ENCODE measurements at places on chromosomes 4 and X.
A peak's percentile ranks its signal among the peaks of the same experiment; 100 is the strongest.

GRCh38 chrX:120725874-120726273 is 96.0 kb upstream of the C1GALT1C1 start:
- no peak for DNase-seq

DNA sequence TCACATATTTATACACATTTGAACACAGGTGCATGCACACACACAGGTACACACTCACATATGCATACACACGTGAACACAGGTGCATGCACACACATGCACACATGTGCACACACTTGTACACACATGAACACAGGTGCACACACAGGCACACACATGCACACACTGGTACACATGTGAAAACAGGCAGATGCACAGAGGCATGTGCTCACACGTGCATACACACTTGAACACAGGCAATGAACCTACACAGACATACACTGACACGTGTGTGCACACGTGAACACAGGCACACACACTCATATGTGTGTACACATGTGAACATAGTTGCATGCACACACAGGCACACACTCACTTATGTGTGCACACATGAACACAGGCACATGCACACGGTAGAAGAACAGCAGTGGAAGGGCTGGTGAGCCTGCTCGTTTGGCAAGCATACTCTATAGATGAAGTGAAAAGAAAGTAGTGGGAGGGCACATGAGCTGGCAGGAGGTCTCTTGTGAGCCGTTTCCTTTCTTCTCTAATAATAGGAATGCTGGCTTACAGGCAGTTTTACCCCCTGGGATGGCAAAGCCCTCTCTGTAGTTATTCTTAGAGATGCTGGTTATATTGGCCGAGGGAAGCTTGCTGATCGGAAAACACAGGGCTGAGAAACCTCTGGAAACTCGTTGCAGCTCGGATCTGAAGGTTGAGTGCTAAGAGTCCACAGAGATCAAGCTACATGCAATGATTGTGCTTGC is 279.6 kb upstream of the CLNK start:
- no peak for DNase-seq

DNA sequence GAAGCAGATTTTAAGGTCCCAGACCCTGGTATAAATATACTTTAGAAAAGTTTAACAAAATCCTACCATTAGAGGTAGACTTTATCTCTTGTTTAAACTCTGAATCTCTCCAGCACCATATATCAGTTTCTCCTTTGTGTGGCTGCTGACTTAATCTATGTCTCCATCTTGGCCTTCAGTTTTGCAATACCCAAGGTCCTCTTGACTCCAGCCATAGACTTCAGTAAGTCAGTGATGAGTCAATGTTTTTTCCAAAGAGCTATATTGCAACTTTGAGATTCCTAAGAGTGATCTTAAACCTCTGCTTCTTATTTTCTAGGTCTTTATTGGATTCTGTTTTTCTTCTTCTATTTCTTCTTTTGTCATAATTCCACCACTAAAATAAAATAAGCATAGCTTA is 50.8 kb upstream of the ADGRL3 start:
- no peak for DNase-seq

DNA sequence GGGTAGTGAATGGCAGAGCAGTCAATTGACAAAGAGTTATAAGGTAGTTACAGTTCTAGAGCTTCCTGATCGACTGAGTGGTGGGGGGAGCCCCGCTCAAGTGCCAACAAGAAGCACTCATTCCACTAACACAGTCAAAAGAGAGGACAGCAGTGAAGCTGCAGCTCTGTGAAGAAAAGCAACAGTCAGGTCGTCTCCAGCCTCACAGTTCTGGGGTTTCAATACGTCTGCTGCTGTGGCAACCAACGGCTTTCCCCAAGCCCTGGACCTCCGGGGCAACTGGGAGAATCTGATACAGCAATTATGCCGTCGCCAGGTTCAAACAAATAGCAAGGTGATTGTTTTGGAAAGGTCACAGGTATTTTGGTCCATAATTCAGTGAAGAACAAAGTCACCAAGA is 30.8 kb downstream of the GPM6B start:
- no peak for DNase-seq

GRCh38 chr4:40316782-40317635 is 18.1 kb upstream of the CHRNA9 start:
- peak; percentile 32 for DNase-seq

GRCh38 chrX:84133023-84133422 is 55.0 kb downstream of the RPS6KA6 start:
- DNase-seq, result no peak

DNA sequence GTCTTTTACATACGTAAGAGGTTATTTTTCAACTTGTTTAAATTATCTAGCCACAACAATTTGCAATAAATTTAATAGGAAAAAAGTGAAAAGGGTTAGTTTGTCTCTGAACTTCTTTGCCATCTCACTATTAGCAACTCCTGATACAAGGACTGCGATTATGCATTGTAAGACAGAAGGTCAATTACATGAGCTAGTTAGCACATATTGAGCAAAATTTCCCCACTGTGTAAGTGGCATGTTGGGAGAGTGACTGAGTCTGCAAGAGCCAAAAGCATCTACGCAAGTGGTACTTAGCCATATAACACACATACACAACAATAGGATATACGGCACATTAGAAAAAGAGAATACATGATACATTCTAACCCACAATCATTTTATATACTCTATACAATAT is 927.2 kb downstream of the STPG2 start:
- DNase-seq, result no peak

DNA sequence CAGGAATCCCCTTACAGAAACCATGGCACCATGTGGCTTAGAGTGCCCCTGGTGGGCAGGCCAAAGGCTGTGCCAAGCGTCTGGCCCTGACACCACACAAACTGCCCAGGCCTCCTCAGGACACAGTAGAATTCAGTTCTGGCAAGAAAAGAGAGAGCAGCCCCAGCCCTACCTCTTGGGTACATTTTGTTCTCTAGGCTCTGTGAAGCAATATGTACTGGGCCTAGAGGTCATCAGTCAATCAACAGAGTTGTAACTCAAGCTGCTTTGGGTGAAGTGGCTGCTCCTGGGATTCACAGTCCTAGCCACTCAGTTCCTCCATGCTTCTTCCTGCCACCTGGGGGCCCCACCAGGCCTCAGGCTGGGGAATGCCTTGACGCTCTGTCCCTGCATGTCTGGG is 158.1 kb upstream of the MAMLD1 start:
- DNase-seq, result no peak

DNA sequence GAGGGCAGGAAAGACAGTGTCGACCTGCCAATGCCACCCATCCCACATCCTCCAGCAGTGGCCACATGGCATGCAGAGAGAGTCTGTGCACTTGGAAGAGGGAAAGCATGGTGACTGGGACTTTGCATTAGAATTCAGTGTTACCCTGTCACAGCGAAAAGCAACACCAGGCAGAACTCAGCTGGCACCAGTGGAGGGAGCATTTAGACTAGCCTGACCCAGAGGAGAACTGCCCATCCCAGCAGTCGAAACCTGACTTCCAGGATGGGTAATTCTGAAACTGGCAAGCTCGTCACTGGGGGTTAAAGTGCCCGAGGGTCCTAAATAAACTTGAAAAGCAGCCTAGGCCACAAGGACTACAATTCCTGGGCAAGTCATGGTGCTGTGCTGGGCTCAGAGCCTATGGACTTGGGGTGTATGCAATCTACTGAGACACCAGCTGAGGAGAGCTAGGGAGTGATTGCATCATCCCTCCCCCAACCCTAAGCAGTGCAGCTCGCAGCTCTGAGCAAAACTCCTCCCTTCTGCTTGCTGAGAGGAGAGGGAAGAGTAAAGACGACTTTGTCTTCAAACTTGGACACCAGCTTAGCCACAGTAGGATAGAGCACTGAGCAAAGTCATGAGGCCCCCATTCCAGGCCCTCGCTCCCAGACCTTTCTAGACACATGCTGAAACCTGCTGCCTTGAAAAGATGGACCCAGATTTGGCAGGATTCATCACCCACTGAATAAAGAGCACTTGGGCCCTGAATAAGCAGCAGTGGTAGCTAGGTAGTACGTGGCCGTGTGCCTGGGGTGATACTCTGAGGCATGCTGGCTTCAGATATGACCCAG is 68.8 kb downstream of the DDX60L start:
- DNase-seq, result no peak

DNA sequence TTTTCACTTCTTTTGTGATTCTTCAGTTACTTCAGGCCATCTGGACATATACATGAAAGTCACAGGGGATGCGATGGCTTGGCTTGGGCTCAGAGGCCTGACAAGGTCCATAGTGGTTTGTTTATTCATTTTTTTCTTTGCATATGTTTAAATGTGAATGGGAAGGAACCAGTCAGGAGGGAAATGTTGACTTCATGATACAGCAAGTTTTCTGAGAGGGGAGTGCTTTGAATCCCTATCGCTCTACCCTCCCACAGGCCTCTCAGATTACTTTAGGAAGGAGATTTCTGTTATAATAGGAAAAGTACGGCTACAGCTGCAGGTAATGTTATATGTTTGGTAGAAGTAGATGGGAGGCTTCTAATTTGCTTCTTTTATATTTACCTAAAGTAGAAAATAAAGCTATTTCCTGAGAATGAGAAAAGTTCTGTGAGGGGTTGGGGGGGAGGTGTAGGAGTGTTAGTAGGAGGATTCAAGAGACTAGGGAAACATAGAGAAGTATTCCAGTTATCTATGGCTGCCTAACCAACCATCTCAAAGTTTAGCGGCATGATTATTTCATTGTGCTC is 322.9 kb downstream of the RAPGEF2 start:
- DNase-seq, result no peak

- DNase-seq, result peak; percentile 69
Measured at GRCh38 chr4:148060264-148061140, 328.6 kb downstream of the ARHGAP10 start.

DNA sequence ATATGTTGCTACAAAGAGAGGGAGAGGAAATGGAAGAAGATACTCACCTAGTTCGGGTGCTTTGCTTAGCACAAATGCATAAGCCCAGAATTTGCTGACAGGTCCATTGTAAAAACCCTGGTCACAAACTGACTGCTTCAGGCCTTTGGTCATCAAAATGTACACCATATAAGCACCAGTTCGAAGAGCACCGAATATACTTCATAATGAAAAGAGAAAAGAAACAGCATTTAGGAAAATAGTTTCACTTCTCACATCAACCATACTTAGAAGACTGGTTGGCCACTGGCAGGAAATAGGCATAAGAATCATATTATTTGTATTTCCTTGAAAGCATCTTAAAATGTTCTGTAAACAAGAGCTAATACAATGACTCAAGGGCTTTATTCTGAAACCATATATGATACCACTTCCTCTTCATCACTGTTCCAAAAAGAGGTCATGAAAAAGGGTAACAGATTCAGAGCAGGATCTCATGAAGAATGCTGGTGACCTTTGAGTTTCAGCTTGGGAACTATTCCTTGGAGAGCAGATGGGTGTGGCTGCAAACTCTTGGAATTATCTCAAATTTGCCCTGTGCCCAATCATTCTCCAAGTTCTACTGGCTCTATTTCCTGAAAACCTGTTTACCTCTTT is 138.7 kb downstream of the ELOVL6 start:
- DNase-seq, result peak; percentile 37

DNA sequence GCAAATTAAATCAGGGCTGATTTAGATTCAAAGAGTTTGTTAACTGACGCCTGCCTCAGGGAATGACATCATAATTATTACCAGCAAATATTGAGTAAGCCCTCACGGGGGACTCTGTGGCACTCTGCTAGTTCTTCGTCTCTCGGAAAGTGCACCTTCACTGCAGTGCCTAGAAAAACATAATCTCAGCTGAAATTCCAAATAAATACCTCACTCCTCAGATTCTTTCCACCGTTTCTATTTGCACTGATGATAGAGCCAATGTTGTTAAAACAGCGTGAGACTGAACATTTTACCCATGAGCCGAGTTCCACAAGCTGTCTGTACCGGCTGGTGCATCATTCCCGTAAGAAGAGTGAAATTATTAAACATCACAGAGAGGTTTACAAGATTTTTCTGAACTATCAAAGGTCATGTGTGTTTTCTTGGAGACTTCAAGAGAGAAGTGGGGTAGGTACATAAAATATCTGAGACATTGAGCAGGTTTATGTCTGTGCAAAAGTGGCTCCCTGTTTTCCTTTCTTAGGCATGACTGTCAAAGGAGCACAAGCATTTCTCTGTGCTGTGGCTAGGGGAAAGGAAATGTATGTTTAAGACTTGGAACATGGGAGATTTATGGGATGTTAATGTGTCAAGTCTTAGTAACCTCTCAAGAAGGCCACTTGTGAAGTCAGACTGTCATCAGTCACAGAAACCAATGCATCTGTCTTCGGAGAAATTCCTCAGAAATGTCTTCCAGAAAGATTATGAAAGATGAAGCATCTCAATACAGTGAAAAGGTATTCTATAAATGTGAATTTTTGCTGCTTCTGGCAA is 119.6 kb downstream of the CBLL2 start:
- no peak for DNase-seq

DNA sequence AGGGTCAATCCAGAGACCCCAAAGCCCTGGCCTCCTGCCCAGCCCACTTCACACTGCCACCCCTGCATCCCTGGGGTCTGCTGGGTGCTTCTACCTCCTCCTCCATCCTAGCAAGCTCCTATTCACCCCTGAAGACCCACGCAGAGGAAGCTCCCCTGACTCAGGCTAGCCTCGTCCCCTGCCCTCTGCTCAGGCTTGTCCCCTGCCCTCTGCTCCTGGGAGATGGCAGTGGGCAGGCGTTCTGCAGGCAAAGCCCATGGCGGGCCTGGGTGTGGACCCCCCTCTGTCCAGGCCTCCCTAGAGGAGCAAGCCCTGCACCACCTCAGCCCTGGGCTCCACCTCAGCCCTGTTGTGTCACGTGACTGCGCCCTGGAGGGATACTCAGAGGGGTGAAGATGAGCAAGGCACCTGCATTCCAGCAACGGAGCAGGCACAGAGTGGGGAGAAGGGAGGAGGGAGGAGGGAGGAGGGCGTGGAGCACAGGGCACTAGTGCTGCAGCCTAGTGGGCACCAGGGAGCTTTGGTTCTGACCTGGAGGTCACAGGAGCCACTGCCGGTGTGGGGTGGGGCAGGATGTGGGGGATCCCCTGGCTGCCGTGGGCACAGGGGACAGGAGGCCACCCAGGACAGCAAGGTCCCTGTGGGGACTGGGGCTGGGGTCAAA is 27.6 kb upstream of the FGFR3 start:
- no peak for DNase-seq

DNA sequence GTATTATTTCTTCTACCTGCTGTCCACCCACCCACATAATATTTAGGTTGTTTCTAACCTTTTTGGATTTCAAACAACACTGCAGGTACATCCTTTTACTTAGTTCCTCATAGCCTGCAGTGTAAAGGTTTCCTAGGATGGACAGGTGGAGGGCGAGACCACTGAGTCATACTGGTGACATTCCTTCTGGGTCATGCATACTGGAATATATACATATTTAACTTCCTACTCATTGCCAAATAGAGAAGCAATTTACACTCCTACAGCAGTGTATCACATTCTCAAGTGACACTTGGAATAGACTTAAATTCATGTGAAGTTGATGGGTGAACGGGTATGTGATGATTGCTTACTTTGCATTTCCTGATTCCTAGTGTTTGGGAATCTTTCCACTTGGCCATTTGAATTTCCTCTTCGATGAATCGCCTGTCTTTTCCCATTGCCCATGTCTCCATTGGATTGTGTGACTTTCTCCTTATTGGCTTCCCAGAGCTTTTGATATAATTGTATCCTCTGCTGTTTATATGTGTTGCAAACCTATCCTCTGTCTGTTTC is 8.2 kb upstream of the PPP2R2C start:
- no peak for DNase-seq

Measured in natural killer cell (primary cell).